ENCODE measurements at places on chromosomes 6 and 20. TPM values are rescaled to one million over a fixed set of nuclear protein-coding genes. Genes with fewer than 3 reads are reported as not detected.
A peak's percentile ranks its signal among the peaks of the same experiment; 100 is the strongest.

DNA sequence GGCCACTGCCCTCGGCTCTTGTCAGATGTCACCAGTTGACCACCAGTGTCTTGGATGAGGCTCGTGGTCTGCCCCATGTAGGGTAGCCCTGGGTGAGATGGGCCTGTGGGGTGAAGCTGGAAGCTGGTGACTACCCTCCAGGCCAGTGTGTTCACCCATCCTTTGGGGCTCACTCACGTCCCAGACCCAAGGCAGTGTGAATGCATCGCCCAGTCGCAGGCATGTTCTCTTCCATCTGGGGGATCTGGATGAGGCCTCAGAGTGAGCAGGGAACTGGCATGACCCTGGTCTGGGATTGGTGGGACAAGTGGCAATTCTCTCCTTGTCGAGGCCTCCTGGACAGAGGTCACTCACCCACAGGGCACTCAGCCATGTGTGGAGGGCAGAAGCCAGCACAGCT is 120.1 kb upstream of the PHACTR3 start:
- no peak for DNase-seq

GRCh38 chr20:51230727-51231126 is 207.8 kb upstream of the KCNG1 start:
- no peak for DNase-seq

GRCh38 chr6:85576476-85576875 is 17.2 kb downstream of the SNX14 start:
- DNase-seq = no peak

DNA sequence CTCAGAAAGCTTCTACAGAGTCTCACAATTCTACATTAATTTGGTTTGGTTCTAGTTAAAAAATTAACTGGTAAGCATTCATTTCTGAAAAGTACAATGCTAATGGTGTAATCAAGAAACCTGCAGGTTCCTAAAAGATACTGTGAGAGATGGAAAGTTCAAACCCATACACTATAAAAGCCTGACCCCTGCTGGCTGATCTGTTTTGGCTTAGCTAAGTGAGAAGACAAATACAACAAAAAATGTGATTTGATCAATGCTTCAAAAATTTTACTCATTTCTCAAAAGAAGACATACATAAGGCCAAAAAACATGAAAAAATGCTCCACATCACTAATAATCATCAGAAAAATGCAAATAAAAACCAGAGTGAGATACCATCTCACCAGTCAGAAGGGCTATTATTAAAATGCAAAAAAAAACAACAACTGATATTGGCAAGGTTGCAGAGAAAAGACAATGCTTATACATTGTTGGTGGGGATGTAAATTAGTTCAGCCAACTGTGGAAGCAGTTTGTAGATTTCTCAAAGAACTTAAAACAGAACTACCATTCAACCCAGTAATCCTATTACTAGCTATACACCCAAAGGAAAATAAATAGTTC is 102.8 kb downstream of the MOXD1 start:
- DNase-seq = no peak

DNA sequence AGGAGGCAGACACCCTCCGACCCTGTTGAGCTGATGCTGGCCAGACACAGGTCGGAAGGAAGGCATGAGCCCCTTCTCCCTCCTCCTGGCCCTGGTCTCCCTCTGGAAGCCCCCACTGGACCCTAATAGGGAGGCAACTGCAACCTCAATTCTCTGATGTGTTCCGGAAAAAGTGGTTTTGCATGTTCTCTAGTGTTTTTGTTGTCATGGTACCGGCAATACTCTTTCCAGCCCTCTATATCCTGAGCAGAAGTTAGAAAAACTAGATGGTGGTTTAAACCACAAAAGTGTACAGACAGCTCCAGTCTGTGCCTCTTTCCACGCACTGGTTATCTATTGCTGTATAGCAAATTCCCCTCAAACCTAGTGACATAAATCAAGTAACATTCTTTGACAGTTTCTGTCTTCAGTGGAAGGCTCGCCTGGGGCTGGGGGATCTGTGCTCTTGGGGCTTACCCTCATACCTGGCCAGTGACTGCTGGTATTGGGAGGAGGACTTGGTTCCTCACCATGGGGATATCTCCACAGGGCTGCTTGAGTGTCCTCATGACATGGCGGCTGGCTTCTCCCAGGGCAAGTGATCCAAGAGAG is 37.0 kb downstream of the SYTL3 start:
- peak; percentile 61 for DNase-seq

GRCh38 chr20:42110301-42110700 is 492.1 kb upstream of the CHD6 start:
- DNase-seq = no peak

DNA sequence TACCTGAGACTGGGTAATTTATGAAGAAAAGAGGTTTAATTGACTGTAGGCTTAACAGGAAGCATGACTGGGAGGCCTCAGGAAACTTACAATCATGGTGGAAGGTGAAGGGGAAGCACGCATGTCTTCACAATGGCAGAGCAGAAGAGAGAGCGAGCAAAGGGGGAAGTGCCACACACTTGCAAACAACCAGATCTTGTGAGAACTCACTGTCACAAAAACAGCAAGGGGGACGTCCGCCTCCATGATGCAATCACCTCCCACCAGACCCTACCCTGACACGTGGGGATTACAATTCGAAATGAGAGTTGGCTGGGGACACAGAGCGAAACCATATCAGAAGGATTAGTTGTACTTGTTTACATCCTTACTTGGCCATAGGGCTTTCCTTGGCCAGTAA is 49.7 kb downstream of the FIG4 start:
- DNase-seq = no peak

DNA sequence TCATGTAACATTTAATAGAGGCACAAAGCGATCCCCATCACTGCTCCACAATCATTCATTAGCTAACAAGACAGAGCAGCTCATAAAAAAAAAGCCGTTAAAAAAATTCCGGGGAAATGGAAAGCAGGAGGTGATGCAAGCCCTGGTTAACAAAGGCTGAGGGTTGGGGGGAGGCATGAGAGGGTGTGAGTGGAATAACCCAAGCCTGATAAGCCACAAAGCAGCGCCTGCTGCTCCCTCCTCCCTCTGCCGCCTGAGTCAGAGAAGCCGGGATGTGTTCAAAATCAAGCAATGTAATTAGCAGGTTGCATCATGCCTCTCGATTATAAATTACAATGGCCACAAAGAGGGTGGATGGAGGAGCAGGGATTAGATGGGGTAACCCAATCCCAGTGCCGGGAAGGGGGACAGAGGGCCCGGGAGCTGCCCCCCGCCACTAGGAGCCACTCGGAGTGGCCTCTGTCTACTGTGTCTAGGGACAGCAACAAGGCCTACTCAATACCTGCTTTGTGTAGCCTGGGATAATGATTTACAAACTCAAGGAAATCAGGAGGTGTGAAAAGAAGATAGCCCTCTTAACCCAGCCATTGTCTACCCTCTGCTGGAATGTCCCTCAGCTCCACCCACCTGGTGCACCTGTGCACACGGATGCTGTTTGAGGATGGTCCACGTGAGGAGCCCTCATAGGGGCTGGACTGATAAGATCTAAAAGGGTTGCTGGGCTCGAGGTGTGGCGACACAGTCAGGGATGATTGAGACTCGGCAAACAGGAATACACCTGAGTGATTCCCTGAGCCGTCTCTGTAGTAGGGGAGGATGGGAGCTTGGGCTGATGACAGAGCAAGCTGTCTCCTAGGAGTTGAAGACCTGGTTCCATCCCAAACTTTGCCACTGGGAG is 156.9 kb downstream of the VEGFA start:
- no peak for DNase-seq

DNA sequence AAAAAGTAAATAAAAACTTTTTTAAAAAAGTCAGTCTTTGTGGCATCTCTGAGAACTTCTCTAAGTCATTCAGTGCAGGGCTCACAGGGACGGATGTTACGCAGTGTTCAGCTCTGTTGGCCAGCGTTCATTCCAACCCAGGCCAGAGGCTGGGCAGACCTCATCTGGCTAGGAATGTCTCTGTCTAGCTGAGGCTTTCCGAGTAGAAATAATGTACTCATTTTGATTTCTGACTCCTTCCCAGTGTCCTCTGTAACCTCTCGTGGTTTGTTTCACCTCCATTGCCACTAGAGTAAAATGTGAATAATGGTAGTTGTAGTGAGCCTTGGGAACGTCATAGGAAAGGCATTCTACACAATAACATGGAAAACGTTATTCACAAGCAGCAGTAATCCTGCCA is 135.1 kb downstream of the TMEM242 start:
- DNase-seq = no peak

DNA sequence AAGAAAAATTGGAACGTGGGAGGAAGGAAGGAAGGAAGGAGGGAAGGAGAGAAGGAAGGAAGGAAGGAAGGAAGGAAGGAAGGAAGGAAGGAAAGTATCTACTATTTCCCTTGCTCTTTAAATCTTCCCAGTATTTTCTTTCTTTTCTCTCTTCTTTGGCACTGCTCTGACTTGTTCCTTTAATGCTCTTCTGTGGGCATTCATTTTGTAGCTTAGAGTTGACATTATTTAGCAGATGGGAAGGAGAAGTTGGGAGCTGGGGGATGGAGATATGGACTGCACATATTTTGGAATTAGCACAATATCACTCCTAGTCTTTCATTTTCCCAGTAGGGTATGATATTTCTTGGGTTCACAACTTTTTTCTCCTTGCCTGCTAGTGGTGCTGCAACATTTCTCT is 152.2 kb downstream of the TFAP2B start:
- no peak for DNase-seq

Gene XKR7
- not detected for total RNA-seq

Gene STMN3
- total RNA-seq = 5.5 TPM

Gene LPIN3
- total RNA-seq = 1.1 TPM
